ENCODE measurements at places on chromosomes 5 and 9.

DNA sequence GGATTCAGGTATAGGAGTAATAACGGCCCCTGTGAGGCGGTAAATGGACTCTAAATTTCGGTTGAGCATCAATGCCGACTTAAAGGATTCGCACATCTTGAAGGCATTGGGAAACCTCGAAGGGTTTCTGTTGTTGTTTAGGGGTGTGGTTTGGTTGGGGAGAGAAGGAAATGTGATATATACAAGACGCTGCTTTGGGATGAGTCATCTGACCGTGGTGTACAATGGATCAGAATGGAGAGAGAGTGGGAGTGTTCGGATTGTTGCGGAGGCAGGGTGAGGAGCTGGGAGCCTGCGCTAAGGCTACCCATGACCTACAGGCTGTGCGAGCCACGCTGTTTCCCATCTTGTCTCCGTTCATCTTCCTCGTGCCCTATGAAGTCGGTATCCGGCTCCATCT lies 60.4 kb upstream of the ERCC6L2 start:
- no peak for DNase-seq

DNA sequence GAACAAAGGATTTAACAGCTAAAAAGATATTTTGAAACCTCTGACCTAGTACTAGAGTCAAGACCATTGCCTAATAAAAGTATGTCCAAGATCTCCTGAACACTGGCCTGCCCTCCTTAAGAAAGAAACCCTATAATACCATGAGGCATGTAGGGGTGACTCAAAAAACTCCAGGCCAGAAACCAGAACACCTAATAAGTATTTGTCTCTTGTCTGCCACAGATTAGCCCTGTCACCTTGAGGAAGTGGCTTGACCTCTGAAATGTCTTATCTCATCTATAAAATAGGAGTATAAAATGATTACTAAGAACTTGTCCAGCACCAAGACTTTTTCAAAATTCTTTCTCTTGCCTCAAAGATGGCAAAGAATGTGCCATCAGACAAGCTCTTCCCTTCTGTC lies 125.5 kb upstream of the RASGRF2 start:
- no peak for DNase-seq

DNA sequence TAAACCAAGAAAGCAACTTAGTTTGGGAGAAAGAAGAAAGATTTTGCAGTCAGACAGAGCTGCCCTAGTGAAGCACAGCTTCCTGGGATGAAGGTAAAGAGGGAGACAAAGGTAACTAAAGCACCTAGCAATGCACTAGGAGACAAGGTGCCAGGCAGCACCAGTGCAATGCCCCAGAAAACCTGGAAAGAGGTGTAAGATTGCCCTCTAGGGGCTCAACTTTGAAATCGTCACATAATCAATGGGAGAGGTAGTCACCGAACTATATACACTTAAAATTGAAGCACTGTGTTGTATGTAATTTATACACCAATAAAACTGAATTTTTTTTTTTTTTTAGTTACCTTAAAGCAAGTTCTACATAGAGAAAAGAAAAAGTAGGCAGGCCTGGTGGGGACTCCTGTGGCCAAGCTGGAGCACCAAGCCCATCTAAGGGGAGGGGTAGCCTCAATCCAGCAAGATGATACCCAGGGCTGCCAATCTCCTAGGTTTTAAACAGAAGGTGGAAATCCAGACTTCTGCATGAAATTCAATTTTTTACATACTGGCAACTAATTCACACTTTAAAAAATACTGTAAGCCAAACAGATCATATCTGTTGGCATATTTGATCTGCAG lies 48.2 kb downstream of the CDK5RAP2 start:
- no peak for DNase-seq

- no peak for DNase-seq
Observed at GRCh38 chr9:13140843-13141592, 138.5 kb downstream of the MPDZ start.

- no peak for DNase-seq
Observed at GRCh38 chr5:92662741-92663140, 918.3 kb downstream of the NR2F1-AS1 start.

DNA sequence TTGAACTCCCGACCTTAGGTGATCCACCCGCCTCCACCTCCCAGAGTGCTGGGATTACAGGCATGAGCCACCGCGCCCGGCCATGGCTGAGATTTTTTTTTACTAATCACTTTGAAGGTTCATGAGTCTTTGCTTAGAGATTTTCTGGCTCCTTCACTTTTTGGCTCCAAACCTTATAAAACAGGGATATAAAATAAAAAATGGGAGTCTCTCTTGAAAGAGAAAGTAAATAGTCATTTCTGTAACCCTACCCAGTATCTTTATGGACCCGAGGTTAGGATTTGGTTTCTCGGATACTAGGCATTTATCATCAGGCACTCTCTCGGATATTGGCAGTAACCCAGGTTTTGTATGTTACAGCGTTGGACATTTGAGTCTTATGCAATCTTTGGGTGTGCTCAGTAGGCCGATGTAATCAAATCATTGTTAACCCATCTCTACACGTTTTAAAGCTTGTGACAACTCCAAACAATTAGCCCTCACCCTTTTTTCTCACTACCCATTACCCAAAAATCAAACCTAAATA lies 25.3 kb downstream of the STXBP1 start:
- DNase-seq, result peak; percentile 57

GRCh38 chr9:83372957-83373356 lies 165.2 kb downstream of the FRMD3 start:
- DNase-seq, result peak; percentile 47

DNA sequence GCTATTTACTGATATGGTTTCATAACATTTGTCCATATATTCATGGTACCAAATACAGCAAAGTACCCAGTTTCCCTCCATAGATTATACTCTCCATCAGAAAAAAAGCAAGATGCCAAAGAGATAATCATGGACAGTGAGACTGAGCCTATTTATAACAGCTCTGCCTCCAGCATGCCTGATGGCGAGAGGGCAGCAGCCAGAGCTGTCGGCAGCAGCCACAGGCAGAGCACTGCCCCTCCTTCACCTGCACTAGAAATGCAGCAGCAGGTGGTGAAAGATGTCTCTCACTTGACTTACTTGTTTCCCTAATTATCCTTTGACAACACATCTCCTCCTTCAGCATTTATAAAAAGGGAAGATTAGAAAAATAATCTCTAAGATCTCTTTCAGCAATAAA lies 32.4 kb downstream of the CTNNAL1 start:
- no peak for DNase-seq

DNA sequence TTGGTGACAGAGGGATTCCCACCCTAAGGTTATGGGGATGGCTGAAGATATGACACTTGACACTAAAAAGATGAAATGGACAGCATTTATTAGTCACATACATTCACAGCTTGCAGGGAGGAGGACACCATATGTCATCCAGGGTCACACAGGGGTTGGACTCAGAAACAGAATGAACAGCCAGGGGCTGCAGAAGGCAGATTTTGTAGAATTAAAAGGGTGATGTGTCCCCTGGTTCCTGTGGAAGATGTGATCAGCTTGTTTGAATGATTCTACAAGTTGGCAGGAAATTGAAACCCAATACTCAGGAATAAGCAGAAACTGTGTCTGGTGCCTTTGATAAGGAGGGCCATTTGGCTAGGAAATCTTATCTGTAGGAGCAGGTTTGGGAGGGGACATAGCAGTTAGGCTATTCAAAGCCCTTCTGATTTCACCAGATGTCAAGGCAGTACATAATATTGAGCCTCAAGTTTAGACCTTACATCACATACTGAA lies 102.3 kb upstream of the GRIN3A start:
- DNase-seq, result no peak

DNA sequence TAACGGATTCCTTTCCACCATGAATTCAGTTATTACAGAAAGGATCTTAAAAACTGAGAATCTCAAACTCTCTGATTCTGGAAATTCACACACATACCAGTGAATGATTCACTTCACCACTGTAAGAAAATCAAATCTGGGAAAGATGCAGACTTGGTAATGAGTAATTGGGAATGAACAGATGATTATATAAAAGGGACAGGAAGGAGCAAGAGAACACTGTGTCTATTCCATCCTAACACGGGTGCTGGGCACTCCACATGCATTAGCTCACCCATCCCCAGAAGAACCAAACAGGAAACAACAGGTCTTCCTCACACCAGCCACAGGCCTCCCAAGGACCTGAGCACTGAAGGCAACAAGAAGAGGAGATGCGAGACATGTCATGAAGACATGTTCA lies 74.8 kb upstream of the ZNF622 start:
- peak; percentile 57 for DNase-seq

DNA sequence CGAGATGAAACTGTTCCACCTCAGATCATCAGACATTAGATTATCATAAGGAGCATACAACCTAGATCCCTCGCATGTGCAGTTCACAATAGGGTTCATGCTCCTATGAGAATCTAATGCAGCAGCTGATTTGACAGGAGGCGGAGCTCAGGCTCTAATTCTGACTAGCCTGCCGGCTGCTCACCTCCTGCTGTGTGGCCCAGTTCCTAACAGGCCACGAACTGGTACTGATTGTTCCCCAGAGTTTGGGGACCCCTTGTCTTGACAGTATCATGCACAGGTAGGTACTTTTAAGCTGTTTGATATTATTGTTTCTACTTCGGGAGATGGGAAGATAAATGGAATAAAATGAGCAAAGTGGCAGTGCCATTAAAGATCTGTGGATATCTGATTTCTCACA lies 66.9 kb downstream of the ZCCHC7 start:
- DNase-seq, result no peak

DNA sequence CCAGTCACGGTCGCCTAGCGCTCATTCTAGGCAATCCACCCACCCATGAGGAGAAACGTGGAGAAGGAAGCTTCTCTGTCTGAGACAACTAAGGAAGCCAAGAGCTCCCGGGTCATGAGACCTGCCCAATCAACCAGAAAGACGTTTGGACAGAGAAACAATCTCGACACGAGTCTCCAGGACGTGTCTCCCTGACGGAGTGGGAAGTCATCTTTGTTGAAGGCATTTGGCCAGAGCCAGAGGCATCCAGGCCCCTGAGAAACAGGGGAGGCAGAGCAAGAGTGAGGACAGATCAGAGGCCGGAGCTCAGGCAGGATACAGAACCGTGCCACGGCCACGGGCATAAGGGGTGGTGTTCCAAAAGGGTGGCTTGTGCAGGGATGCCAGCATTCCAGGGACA lies 479.0 kb downstream of the SPATA31A7 start:
- DNase-seq, result no peak
